ENCODE measurements at places on chromosomes 2 and 18.

DNA sequence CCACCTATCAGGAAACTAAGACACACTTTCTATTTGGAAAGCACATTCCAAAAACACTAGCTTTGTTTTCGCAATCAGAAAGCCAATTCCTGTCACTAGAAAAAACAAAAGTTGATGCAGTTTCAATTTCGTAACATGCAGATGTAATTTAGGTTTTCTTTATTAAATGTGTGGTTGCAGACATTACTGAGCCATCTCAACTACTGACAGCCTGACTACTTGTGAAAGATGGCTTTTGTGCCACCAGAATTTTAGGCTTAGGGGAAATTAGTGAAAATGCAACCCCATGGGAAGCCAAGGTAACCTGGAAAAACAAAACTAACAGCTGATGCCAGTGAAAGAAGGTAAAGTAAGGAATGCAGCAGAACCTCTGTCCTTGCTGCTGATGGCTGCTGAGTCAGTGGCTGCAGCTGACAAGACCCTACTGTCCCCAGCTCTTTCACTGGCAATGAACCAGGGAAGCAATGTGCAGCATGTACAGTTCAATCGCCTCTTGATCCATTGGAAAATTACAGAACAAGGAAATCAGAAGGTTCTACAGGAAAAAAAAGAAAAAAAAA, 34.9 kb downstream of the FEZ2 start:
- DNase-seq = no peak

DNA sequence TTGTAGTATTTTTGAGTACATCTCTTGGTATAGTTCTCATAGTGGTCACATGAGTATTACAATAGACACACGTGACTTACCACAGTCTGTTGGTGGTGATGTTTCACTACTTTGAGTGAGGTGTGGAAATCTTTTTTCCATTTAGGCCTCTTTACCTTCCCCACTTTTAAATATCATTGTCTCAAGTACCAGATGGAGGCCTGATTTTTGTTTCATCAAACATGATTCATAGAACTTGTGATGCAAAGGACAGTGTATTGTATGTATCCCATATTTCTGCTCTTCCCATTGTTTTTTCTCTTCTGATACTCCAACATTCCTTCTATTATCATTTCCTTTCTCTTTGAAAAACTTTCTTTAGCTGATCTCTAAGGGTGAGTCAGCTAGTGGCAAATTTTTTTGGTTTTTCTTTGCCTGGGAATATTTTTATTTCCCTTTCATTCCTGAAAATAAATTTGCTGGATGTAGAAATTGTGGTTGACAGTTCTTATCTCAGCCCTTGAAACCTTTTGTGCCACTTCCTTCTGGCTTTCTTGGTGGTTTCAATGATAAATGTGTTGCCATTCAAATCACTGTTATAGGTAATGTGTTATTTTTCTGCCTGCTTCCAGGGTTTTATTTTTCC, 32.8 kb downstream of the RFX8 start:
- DNase-seq = no peak

DNA sequence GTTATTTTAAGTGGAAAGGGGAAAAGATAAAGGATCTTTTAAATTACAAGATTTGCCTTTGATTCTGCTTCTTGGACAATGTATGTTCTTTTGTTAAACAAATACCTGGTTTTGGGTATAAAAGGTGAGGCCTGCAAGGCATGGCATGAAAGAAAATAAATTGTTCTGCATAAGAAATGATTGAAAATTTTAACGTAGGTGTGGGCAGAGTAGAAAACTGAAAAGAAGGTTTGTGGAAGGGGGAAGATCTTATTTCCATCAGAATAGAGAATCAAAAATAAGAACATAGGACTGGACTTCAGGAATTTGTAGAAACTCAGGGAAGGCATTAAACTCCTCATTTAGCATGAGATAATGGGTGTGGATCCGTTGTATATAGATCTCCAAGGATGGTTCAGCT, 153.1 kb downstream of the SETBP1 start:
- no peak for DNase-seq

DNA sequence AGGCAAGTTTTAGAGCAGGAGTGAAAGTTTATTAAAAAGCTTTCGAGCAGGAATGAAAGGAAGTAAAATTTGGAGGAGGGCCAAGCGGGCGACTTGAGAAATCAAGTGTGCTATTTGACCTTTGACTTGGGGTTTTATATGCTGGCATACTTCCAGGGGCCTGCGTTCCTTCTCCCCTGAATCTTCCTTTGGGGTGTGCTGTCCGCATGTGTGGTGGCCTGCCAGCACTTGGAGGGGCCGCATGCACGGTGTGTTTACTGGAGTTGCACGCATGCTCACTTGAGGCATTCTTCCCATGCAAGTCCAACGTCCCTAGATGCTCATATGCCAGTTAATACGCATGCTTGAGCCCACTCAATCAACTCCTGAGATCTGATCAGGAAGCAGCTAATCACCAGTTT, 78.3 kb upstream of the MAP4K4 start:
- no peak for DNase-seq

GRCh38 chr18:30432349-30432748, 610.2 kb downstream of the DSC3 start:
- DNase-seq = no peak

- DNase-seq = no peak
Observed at GRCh38 chr2:108594132-108594981, 60.1 kb downstream of the LIMS1 start.

DNA sequence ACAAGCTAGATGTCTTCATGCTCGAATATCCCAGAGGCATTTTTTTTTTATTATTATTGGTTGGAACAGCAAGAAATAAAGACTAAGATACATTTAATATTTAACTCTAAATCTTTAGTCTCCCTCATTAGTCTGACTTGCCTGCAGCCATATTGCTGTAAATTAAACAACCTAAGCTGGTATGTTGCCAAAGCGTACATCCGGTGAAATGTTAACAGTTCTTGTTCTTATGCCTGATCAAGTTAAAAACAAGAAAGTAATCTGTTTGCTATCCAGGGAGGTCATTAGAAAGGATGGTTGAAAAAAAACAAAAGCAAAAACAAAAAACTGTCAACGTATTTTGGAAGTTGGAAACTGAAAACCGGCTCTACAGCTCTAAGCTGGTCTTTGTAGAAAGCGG, 125.9 kb upstream of the NABP1 start:
- DNase-seq = no peak

DNA sequence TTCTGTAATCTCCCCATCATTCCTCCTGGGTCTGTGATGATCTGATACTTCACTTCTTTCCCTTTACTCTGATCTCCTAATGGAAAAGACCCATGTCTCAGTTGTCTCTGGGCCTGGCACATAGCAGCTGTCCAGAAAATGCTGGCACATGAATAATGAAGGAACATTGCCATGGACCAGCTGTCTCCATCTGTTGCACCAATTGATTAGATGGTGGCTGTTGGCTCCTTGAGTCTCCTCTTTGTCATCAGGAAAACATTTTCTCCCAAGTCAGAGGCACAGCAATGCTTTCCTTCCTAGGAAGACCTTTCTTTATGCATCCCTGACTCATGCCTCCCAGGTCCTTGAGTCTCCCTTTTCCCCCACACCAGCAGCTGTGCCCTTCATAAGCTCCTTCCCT, 286.2 kb upstream of the CXCR4 start:
- DNase-seq = no peak

- DNase-seq = no peak
Observed at GRCh38 chr2:68287580-68288441, 31.9 kb downstream of the CNRIP1 start.

GRCh38 chr2:239575931-239576445, 175.2 kb upstream of the HDAC4 start:
- DNase-seq = no peak

DNA sequence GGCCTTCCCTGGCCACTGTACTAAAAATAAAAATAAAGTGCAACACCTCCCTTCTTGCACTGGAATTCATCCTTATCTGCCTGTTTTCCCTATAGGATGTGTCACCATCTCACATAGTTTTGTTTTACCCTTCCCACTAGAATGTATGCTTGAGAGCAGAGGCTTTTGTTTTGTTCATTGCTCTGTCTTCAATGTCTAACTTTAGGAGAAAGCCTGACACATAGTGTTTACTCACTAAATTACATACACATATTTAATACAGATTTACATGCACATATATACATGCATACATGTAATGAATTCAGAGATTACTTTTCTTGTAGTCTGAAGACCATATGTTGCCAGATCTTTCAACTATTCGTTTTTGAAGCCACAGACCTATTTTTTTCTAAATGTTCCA, 23.0 kb downstream of the CD302 start:
- DNase-seq = no peak

GRCh38 chr2:148338541-148338940, 306.0 kb upstream of the EPC2 start:
- DNase-seq = no peak

GRCh38 chr2:66571918-66572317, 137.0 kb downstream of the MEIS1 start:
- no peak for DNase-seq

- DNase-seq = no peak
Observed at GRCh38 chr2:169031202-169031601, at the start of gene ABCB11. ABCB11 (minus strand) TSS chr2:169031324; CDS start chr2:169018125, 13,199 bp downstream.

DNA sequence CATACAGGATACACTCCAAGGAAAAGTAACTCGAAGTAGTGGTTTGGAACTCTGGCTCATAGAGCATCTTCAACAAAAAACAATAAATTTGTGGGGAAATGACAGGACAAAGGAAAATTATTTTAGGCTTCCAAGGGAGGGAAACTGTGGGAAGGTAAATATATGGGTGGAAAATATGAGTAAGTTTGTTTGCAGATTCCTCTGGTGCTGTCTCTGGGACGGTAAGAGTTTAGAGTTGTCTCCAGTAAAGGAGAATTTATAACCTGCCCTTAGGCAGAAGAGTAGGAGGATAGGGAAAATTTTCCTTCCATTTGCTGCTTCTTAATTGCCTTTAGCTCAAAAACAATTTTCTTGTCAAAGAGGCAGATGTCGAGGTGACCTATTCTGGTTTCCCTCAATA, 19.3 kb downstream of the HNMT start:
- DNase-seq = no peak

- DNase-seq = no peak
Observed at GRCh38 chr2:182242609-182243008, 184.2 kb downstream of the PDE1A start.

- DNase-seq = no peak
Observed at GRCh38 chr2:121791801-121792221, 36.4 kb downstream of the TSN start.

GRCh38 chr18:70200286-70200685, 5.2 kb downstream of the RTTN start:
- no peak for DNase-seq

GRCh38 chr18:79522451-79523205, 126.9 kb downstream of the NFATC1 start:
- DNase-seq = peak; percentile 71

DNA sequence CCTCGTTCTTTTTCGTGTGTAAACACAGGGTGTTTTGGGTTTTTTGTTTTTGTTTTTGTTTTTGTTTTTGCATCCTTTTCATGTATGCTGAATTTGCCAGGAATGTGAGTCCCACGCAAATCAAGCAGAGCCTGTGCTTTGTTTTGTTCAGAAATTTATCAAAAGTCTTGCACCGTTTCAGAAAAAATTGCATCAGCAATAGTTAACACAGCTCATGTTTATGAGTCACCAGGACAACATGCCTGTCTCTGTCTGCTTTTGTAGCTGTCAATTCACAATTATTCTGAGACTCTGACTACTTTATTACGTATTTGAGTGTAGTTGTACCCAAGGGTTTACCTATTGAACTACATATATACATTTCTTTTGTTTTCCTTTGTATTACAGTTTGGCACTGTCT, 38.3 kb downstream of the MRPL44 start:
- no peak for DNase-seq

- DNase-seq = no peak
Observed at GRCh38 chr2:231918501-231919330, 7.5 kb downstream of the NPPC start.

DNA sequence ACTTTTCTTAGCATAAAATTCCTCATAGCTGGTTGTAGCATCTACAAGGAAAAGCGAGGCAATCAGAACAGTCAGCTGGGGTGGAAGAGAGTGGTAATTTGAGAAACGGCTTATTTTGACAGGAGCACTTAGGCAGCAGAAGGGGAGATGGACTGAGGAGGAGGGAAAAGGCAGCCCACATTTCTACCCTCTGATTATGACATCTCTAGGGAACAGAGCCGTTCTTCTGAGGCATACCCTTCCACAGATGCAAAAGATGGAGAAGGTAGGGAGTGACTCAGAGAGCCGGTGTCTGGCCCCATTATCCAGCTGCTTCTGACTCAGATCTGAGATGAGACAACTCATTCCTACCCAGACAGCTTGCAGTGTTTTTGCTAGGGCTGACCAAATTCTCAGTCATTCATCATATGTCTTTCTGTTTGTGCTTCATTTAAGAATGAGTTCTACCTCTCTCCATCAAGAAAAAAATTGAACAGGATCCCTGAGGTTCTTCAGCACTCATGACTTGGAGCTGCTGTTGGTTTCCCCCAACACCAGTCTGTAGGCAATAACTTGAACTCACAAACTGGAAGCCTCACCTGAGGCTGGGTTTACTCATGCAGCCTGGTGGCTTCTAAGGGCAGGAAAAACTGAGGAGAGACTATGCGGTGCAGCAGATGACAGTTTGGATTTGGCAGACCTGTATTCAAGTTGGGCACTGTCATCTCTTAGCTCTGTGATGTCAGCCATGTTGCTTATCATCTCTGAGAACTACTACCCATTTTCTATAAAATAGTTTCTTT, 15.9 kb upstream of the SEC11C start:
- no peak for DNase-seq

GRCh38 chr18:23867006-23867405, 147.5 kb upstream of the TTC39C start:
- DNase-seq = no peak

DNA sequence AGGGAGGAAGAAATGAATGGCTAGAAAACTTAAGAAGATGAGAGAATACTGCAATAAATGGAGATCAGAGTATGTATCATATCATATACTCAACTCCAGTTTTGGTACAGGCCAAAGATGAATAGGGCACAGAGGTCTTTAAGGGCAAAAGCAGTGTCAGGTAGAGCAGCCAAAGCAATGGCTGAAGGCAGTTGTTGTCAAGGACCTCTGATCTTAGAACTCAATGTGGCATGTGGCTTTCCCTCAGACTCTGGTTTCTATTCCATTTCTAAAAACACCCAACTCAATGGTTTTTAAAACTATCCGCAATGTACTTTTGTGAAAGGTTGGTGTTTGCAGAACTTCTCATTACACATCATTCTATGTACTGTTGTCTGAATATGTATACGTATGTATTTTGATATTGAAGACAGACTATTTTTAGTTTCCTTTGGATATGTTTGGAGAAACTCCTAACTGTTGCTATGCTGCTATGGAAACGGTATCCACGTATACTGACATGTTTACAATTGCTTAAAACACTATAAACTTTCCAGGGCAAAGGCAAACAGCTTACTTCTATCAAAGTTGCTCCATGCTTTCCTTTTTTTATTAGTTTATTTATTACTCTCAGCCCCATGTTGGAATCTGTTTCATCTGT, 58.1 kb upstream of the PELI1 start:
- peak; percentile 58 for DNase-seq

GRCh38 chr2:17181051-17181752, 337.0 kb downstream of the RAD51AP2 start:
- DNase-seq = no peak

- DNase-seq = no peak
Observed at GRCh38 chr2:29057006-29057405, 17.3 kb downstream of the PCARE start.

GRCh38 chr2:45483997-45484396, 127.1 kb downstream of the SRBD1 start:
- no peak for DNase-seq

- no peak for DNase-seq
Observed at GRCh38 chr2:22795287-22795866, 589.6 kb upstream of the KLHL29 start.
